Activated naive CD4-positive, alpha-beta T cell (primary cell): ENCODE measurements at places on chromosomes 2 and 18.

DNA sequence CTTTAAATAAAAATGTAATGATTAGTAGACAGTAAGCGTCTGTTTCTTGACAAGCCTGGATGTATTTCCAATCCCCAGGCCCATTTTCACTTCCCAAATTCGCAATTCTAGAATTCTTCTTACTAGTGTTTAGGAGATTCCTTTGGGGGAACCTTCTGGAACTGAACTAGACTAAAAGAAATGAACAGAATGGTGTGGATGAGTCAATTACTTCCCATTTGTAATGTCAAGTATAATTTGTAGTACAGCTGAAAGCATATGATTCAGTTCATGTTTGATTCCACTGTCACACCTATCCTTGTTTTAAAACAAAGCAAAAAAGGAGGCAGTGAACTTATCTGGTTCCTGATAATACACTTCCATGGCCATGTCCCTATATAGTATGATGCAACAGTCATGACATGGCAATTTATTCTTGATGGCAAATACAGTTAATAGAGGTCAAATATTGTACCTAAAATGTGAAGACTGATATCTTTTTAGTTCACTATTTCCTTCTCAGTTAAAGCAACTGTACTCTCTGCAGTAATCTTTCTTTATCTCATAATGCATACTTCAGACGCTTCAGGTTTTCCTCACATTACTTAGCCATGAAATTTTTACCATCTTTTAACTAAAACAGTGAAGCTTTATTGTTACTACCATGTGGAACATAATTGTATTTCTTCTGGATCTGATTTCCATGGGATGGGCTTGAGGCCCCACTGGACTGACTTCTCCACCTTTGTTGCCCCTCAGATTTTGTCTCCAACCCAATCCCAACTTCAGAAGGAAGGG, 2.0 kb downstream of the IDH1 start:
- DNase-seq: no peak

- DNase-seq: no peak
Observed at GRCh38 chr2:168239281-168239680, 8.1 kb downstream of the STK39 start.

GRCh38 chr2:138730497-138731030, 49.6 kb downstream of the NXPH2 start:
- no peak for DNase-seq

- DNase-seq: no peak
Observed at GRCh38 chr2:84281510-84281909, 177.6 kb downstream of the SUCLG1 start.

- no peak for DNase-seq
Observed at GRCh38 chr2:188091220-188091619, 200.5 kb upstream of the GULP1 start.

GRCh38 chr2:41779888-41780287, 267.9 kb upstream of the PKDCC start:
- DNase-seq: no peak

DNA sequence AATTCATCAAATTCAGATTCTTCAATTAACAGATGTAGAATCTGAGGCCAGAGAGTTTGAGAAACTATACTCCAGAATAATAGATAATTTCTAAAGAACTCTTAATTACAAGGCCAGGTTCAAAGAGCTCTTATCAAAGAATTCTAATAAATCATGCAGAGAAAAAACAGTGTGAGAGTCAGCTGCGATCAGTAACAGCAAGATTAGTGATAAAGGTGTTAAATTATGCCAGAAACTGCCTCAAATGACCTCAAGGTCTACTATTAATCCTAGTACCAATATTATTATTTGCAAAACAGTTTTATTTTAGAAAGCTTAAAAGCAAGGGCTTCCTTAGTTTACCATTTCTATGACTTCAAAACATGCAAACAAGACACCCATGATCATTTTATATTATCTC, 215.3 kb downstream of the GCA start:
- DNase-seq: no peak

GRCh38 chr2:69083235-69083748, 70.3 kb downstream of the ANTXR1 start:
- no peak for DNase-seq

GRCh38 chr2:15425712-15426111, 135.4 kb downstream of the NBAS start:
- DNase-seq: no peak

- DNase-seq: no peak
Observed at GRCh38 chr2:223944166-223944702, 901 bp downstream of the WDFY1 start.

DNA sequence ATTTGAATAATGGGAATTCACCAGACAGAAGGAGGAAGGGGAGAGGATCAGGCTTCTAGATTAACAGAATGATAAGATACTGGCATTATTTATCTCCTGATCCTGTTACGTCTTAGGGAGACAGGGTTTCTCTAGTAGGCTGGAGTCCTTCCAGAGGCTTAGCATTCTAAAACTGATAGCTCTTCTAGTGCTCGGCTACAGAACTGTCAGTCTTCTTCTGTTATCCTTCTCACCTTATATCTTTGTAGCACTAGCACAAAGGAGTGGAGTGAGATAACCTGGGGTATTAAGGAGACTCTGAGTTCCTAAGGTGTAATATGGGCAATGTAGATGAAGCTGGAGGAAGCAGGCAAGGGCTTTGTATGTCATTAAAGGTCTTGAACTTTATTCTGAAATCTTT, 52.1 kb downstream of the PIKFYVE start:
- DNase-seq: no peak

- no peak for DNase-seq
Observed at GRCh38 chr18:61988100-61988499, 95.3 kb upstream of the RNF152 start.

GRCh38 chr2:107936433-107937359, 49.6 kb upstream of the SLC5A7 start:
- no peak for DNase-seq

DNA sequence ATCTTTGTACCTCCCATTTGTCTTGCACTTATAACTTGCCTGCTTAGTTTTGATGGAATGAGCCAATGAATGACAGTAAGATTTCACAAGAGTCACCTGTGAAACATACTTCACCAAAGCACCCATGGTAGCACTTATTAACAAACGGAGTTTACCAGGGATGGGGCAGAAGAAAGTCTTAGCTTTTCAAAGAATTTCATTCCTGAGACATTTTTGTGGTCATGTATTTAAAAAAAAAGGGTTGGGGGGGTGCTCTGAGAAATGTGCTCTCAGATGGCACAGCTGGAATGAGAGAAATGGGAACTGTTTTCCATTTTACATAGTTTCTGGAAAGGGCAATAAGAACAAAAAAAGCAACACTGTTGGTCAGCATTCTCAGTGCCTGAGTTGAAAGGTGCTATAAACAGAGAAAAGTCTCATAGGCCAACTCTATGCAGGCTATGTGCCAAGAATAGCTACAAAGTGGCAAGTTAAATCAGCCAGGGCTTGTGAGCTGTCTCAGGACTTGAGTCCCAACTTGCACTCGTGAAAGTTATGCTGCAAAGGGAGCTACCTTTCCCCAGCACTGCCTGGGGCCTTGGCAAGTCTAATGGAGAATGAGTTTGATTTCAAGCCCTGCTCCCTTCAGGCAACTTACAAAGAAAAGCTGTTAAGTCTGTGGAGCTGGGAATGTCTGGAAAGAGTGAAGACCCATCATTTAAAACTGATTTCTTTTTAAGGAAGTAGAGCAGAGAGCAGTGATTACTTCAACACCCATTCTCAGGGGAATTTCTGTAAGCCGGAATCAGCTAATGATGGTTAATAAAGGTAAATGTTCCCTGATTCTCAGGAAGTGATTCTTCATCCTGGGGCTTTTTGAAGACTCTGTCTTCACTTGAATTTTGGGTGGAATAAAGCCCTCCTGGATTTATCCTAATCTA, 170.6 kb downstream of the SLC8A1 start:
- DNase-seq: no peak

- DNase-seq: no peak
Observed at GRCh38 chr18:12338382-12338781, 30.3 kb downstream of the TUBB6 start.
